ENCODE measurements at places on chromosomes 3 and 15.

- DNase-seq = no peak
Measured at GRCh38 chr15:65332391-65333147, 28.1 kb downstream of the RNU5B-1 start.

- no peak for DNase-seq
Measured at GRCh38 chr3:159239059-159239458, 437.2 kb downstream of the MFSD1 start.

DNA sequence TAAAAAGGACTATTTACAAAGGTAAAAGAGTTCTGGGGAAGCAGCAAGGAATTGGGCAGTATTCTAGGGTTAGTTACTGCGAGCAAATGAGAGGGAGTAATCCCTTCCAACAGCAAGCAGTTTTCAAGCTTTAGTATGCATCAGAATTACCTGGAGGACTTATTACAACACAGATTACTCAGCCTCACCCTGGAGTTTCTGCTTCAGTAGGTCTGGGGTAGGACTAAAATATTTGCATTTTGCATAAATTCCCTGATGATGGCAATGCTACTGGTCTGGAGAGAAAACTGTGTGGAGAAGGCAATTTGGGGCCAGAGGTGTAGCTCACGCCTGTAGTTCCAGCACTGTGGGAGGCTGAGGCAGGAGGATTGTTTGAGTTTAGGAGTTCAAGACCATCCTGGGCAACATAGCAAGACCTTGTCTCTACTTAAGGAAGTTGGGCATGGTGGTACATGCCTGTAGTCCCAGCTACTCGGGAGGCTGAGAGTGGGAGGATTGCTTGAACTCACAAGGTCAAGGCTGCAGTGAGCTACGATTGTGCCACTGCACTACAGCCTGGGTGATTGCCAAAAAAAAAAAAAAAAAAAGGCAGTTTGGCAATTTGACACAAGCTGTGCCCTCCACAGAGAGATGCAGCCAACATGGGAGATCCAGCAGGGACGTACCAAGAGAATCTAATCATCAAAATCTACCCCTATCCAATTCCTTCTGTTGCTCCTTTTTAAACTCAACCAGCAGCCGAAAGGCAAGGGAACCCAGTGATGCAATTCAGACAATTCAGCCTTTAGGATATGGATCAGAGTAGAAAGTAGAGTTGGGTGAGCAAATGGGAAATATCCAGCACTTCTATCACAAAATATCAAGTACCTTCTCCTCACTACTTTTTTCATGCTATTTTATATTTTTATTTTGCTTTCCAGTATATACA lies 27.1 kb upstream of the AP4E1 start:
- no peak for DNase-seq

- DNase-seq = no peak
Measured at GRCh38 chr15:86433983-86434382, 354.3 kb downstream of the AGBL1 start.

- DNase-seq = no peak
Measured at GRCh38 chr3:32195995-32196540, 42.4 kb upstream of the CMTM8 start.

- no peak for DNase-seq
Measured at GRCh38 chr3:52494445-52494844, 693 bp upstream of the STAB1 start.

DNA sequence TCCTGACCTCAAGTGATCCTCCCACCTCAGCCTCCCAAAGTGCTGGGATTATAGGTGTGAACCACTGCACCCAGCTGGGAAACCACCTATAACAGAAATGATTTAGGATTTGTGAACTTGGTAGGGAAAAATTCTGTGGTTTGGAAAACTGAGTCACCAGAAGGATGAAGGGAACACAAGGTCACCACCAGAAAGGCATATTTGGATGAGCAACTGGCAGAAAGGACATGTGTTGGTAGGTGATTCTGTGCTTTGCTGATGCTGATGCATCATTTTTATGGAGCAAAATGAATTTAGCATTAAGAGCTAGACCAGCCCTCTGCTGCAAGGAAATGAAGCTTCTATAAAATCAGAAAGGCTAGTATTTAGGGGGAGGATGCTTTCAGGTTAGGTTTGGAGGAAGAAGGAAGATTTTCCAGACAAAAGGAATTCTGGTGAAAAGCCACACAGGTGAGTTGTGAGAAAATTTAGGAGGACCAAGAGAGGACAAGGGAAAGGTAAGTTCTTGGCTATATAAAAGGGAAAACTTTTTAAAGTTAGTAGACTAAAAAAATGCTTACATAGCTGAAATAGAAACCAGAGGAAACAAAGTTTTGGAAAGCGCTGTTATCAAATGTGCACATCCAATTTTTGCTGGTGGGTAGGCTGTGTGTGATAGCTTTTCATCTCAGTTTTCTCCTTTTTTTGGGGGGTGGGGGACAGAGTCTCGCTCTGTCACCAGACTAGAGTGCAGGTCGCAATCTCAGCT lies 3.6 kb downstream of the PXK start:
- no peak for DNase-seq

DNA sequence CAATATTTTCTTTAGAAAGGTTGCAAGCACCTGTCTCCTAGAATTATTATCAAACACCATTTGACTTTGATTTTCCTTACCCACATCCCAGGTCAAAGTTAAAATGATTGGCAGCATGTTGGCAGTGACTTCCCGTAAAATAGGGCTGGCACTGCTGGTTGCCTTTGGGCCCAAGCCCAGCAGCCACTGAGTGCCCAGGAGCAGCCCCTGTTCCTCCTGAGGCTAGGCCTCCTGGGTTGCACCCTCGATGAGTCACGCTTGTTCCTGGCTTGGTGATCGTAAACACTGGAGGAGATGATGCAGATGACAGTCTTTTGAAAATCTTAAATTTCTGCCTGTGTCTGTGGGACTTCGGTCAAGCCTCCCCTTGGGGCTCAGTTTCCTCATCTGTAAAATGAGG lies 290.0 kb downstream of the TLE3 start:
- DNase-seq = peak; percentile 16

GRCh38 chr3:141373768-141374526 lies 5.6 kb downstream of the ZBTB38 start:
- no peak for DNase-seq

- no peak for DNase-seq
Measured at GRCh38 chr3:153291059-153291685, 129.1 kb downstream of the RAP2B start.

GRCh38 chr3:59566481-59566975 lies 516.7 kb upstream of the CFAP20DC start:
- no peak for DNase-seq

DNA sequence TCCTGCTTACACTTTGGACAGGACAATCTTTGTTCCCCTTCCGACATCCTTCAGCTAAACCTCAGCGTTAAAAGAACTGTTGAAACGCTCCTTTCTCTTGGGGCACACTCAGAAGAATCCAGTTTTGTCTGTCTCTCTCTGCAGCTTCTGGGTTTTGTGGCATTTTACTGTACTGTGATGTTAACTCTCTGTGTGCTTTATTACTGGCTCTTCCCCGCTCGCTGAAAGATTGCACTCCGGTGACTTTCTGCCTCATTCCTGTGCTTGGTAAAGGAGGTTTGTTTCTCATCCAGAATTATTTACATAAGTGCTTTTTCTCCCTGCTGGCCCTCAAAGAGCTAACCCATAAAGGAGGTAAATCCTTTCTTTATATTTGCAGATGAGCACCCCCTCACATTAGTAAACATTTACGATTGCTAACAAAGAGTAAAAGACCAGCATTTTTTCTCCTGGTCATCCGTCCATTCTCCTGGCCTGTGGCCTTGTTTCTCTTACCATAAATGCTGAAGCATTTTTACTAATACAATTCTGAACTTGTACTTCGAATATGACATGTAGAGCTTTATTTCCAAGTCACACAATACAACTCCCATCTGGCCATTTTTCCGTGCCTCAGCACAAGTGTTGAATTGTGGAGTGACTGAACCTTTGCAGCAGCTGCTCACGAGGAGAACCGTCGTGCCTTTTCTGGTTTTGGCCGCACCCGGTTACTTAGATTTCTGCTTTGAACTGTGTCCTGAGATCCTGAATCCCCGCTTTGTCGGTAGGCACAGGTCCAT lies 69.3 kb upstream of the RPL35A start:
- no peak for DNase-seq

- no peak for DNase-seq
Measured at GRCh38 chr3:40574050-40574449, 49.3 kb downstream of the ZNF621 start.

DNA sequence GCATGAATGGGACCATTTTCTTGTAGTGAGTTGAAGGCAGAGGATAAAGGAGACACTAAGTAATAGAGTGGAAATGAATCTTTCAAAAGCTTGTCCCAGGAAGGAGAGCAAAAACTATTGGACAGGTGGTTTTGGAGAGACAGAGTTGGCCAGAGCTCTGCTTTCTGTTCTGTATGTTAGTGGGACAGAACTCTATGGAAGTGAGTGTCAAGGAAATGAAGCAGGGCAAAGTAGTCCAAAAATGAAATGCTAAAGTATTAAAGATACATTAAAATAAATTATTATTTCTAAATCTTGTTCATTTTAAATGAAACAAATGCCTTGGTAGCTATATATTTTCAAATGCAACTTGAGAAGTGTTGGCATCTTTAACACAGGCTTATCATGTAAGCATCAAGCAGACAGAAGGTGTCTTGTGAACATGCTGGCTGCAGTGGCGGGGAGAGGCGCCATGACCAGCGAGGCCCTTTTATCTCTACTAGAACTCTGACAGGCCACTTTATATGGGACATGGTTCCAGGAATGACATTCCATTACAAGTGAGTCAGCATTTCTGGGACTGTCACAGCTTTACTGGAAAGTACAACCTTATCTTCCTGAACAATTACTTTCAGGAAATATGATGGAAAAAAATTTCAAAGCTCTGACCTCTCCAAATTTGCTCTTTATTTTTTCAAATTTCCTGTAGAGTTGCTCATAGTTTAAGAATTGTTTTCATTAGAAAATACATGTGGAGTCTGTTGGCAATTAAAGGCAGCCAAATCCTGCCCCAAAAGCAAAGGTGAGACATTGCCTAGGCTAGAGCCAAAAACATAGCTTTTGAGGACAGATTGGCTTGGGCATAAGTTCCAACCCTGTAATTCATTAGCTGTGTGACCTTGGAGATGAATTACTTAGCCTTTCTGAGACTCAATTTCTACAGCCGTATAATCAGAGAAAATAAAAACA lies 106.5 kb downstream of the ECT2 start:
- DNase-seq = no peak

- DNase-seq = no peak
Measured at GRCh38 chr15:100891307-100892012, 11.8 kb downstream of the ALDH1A3 start.

DNA sequence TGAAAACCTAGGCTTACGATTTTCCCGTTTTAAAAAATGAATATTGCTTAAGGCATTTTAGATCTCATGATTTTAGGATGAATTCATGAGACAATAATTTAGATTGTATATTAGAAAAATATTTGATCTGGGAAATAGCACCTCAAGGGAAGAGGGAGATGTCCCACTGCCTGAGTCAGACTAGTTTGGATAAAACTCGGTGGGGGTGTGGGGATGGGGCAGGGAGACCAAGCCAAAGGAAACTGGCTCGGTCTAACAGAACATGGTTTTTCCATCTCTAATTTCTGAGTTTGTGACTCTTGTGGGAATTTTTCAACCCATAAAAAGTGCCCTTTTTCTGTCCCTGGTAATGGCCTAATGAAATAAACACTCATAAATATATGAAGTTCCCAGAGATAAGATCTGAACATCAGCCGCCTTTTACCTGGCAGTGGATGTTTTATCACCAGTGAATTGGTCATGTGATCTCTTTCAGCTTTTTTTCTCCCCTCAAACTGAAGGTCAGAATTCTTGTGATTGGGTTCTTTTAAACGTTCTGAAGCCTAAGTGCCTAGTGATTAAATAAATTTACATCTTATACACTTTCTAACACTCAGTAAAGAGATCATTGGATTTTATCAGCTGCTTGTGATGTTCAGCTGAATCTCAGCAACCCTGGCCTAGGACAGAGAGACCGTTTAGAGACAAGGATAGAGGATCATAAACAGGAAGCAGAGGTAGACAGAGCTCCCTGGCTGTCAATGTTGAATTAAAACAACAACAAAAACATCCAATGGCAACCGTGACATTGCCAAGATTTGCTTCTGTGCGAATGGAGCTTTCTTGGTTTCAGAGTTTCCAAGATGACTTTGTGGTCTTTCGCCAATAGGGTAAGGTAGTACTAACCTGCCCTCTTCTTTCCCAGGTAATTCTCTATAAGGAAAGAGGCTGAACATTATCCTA lies 1038.2 kb downstream of the MCTP2 start:
- no peak for DNase-seq

DNA sequence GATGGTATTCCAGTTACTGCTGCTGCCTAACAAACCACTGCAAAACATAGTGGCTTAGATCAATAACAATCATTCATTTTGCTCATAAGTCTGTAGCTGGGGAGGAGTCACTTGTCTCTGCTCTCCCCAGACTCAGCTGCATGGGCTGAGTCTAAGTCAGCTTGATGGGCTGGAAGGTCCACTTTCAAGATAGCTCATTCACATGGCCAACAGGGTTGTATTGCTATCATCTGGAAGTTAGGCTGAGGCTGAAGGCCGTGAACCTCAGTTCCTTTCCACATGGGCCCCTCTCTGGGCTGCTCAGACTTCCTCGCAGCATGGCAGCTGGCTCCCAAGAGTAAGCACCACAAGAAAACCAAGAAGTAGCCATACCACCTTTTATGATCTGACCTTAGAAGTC lies 28.7 kb upstream of the BFSP2 start:
- DNase-seq = no peak

- DNase-seq = no peak
Measured at GRCh38 chr15:101570241-101570640, 80.7 kb upstream of the PCSK6 start.

DNA sequence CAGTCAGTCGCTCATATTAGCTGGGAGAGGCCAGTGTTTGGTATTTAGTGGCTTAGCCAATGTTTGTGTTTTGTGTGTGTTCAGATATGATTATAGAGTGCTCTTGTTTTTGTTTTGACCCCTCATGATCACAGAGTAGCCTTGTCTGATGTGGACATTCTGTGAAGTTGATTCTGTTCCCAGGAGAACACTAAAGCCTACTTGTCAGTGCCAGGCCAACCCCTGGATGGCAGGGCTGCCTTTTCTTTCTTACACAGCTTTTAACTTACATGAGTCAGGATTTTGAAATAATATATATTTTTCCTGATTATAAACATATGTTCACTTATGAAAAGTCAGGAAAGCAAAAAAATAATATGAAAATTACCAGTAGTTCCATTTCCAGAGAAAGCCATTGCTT lies 11.9 kb downstream of the CFAP161 start:
- no peak for DNase-seq

- no peak for DNase-seq
Measured at GRCh38 chr3:98534168-98534567, 2.4 kb downstream of the GPR15 start.

GRCh38 chr15:100733101-100733842 lies 130.9 kb downstream of the ASB7 start:
- no peak for DNase-seq

DNA sequence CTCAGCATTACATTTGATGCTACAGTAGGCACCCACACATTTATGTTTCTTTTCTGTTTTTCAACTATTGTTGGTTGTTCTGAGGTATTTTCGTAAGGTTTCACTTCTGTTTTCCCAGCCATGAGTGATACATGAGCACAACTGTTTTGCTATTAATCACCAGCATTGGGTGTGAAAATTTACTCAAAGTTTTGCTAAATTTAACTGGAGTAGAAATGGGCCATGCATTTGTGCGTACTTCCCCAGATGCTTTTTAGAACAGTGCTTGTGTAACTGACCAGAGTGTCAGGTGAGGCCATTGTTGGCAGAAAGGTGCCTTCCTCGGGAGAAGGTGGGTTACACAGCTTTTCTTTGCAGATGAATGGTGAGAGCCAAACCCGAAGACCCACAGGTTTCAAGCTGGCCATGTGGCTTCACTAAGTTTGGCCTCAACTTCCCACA lies 70.4 kb downstream of the ST6GAL1 start:
- no peak for DNase-seq

- no peak for DNase-seq
Measured at GRCh38 chr15:83561661-83562060, 92.3 kb upstream of the ADAMTSL3 start.

Data from stimulated activated naive CD8-positive, alpha-beta T cell treated with anti-CD3 and anti-CD28 coated beads, Interleukin-15, Interleukin-2, amounts not matched to agents 100 U/mL and 50 U/mL, for 24 hours (primary cell).